ENCODE measurements at places on chromosomes 5 and 9.

DNA sequence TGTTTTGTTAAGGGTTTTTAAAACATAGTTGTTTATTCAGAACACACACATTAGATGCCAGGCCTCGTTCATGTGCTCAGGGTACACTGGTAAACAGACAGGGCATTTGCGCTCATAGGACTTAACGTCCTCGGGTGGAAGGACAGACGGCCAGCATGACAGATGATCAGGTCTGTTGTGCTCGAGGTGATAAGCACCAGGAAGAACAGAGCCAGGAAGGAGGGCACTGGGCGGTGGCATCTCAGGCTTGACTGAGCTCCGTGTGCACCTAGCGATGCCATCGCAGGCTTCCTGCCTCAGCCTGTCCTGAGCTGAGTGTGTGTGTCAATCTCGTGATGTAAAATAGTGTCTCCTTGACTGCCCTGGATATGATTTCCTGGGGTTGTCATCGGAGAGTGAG lies 96.5 kb downstream of the EHMT1 start:
- DNase-seq: no peak

GRCh38 chr9:93288341-93288740 lies 104.4 kb downstream of the WNK2 start:
- DNase-seq: no peak

DNA sequence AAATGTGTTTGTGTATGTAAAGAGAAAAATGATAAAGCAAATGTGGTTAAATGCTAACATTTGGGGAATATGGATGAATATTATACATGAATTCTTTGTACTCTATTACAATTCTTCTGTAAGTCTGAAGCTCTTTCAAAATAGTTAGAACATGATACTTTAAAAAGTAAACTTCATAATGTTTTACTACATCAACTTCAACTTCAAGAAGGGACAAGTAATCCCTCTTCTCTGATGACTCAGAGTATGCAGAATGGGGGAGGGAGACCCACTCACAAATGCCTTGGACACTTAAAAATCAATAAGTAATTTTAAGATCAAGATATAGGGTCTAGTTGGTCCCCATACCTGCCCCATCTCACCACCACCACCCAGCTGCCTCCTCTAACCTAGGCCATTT lies 162.4 kb downstream of the ESM1 start:
- no peak for DNase-seq

DNA sequence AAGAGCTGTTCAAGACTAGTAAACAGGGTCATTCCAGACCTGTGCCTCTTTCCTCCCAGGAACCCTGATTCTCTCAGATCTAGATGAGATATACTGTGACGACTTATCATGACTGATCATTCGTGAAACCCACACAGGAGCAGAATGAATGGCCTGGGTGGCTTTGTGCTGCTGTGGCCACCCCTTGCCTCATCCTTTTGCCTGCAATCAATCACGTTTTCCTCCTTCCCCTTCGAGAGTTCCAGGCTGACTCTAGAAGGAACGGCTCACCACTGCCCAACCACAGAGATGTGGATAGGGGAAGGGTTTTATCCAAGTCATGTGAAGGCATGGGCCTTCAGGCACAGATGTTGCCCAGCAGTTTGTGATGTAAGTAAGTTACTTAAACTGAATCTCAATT lies 5.8 kb downstream of the ANXA6 start:
- DNase-seq: peak; percentile 76

GRCh38 chr9:133647765-133648469 lies 11.8 kb downstream of the DBH start:
- DNase-seq: no peak

DNA sequence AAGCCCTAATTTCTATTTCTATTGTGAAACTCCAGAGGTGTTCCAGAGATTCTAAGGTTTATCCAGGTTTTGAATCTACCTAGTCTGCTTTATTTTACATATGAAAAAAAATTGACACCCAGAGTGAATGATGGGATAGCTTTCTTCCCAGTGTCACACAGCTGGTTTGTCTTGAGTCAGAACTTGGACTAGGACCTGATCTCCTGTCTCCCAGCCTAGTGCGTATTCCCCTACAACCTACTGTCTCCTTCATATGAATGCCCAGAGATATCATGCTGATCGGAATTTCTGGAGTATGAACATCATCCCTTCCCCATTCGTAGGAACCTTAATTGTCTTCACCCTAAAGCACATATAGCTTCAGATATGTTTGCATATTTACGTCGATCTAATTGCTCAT lies 524.2 kb downstream of the SPATA31D1 start:
- DNase-seq: no peak

GRCh38 chr5:55668356-55668755 lies 43.8 kb downstream of the SLC38A9 start:
- DNase-seq: peak; percentile 92

Data from mesenchymal stem cell (in vitro differentiated cells and primary cell).